Mesenteric fat pad (tissue), 1 donor: ENCODE measurements at places on chromosomes 1 and 21. TPM values are rescaled to one million over a fixed set of nuclear protein-coding genes. Genes with fewer than 3 reads are reported as not detected.

- no peak for DNase-seq
These were observed 31.6 kb downstream of the FMO4 start for GRCh38 chr1:171345536-171345935.

CYP4A22 gene
- 0.42 TPM for total RNA-seq

GRCh38 chr1:114164840-114165543 lies 11.3 kb upstream of the SYT6 start:
- no peak for DNase-seq

ADORA3 gene
- 17.2 TPM for total RNA-seq

- peak; percentile 89 for DNase-seq
These were observed 4.2 kb downstream of the TFAP2E start for GRCh38 chr1:35577071-35577998.

- no peak for DNase-seq
These were observed 270.6 kb downstream of the NFIA start for GRCh38 chr1:61352845-61353435.

DNA sequence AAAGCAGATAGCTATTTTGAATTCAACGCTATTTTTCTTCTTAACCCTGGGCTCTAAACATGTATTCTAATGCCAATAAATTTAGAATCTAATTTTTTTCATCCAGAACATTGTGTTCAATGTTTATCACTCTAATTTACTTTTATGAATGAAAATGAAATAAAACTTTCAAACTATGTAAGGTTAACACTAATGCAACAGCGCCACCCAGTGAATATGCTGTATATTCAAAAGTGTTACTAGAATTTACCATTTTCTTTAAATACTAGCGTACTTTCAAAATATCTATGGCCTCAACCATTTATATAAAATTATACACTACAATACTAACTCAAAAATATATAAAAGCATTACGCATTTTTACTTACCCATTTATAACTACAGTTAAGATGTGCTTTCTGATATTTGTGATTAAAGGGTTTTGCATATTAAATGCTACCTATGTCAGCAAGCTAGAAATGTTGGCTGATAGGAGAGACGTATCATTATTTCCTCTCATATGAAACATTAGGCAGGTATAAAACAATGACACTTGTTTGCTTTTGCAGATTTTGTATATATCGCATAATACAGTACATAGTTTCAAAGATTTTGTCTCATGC lies 5.9 kb upstream of the NUF2 start:
- DNase-seq = no peak

TRIM67 gene
- total RNA-seq = 0.22 TPM

DNA sequence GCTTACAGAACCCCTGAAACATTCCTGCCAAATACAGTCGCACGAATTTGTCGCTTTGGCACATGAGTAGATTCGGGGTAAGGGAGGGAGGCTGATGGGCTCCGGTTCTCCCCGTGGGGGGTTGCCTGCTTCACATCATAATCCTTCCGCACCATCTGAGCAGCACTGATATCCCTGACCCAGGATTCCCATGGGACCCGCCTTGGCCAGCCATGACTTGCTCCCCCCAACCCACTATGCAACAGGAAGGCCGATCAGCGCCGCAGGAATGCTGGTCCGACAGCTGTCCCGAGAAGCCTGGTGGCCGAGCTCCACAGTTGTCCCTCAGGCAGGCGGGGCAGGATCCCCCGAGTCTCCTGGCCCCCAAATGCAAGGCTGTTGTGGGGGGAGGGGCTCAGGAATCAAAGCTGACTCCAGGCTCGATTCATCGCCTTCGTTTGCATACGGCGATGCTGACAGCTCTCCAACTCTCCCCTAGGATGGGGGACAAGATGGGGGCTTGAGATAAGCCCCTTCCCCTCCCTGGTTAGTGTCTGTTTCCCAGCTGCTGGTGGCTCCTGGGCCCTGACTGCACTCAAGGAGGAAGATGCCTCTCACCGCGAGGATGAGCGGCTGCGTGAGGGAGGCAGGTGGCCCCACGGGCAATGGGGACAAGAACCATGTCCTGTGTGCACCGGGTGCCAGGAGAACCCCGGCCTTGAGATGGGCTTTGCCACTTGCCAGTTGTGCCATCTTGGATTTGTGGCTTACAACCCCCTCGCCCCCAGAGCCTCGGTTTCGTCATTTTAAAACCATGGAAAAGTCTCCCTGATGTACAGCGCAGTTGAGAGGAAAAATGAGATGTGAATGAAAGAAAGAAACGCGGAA lies 9.3 kb downstream of the DRAXIN start:
- DNase-seq = no peak

DNA sequence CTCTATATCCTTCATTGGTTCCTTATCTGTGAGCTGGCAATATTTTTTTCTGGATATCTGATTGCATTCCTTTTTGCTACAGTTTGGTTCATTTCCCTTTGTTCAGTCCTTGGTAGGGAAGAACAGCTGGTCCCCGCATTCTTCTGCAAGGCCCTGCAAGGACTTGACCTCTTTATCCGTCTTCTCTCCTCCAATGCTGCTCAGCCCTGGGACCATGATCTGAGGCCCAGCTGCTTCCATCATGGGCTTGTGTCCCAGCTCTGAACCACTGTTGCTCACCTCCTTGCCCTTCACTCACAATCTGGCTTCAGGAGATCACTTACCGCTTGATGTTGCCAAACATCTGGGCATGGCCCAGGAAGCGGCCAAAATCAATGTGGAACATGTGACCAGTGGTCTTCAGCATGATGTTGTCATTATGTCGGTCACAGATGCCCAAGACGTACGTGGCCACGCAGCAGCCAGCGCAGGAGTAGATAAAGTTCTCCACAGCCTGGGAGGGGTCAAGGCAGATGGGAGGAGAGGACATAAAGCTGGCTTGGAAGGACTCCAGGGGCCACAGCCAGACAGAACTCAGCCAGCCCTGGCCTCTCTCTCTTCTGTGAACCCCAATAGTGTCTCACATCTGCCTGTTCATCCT lies 22.6 kb upstream of the PPP1R15B start:
- no peak for DNase-seq

DNA sequence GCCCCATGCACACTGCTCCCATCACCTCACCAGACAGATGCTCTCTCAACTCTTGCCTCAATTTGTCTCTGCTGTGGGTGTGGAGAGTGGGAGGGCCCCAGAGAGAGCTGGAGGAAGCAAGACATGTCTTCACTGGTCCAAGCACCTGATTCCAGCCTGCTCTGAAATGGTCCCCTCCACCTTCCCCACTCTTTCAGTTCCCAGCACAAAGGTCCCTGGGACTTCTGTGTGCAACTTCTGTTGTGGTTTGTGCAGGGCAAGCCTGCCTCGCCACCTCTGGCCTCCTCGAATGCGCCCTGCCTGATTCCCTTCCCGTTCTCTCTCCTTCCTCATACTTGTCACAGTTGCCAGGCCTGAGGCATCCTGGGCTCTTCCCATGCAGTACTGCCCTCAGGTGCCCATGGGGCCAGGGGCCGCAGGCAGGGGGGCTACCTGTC lies 119.3 kb downstream of the SYT2 start:
- DNase-seq = no peak

GRCh38 chr21:41562101-41563000 lies 54.4 kb upstream of the TMPRSS2 start:
- DNase-seq = no peak

DNA sequence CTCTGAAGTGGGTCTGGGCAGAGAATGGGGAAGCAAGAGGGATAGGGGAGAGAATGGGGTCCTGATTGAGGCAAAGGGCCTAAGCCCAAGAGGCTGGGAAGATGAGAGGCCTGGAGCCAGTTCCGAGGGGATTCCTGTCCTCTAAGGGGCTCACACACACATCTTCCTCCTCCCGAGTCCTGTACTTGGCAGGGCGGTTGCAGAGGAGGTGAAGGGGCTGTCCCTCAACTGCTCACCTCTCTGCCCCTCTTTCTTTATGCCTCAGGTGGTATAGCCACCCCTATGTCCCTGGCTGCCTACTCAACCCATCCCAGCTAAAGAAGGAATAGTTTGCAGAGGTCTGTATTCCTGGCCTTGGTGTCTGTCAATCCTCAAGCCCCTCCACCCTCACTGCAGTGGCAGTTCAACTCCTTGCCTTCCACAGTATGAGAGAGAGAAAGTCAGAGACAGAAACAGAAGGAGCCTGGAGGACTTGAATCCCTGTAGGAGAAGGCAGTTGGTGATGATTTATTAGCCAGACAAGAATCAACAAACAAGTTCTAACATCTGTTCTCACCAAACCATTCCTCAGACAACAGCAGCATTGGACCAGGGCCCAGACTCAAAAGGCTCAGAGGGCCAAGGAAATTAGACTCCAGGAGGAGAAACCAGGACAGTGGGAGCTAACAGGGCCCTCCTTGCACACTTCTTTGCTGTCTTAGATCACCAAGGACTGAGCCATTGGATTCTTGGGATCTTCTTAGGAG lies 10.7 kb downstream of the SH2D2A start:
- peak; percentile 69 for DNase-seq

- no peak for DNase-seq
These were observed 235.3 kb upstream of the PLXNA2 start for GRCh38 chr1:208479435-208479834.

TARBP1 gene
- total RNA-seq = 19.4 TPM

- DNase-seq = no peak
These were observed 682 bp downstream of the SUCO start for GRCh38 chr1:172533513-172534151.

S100A5 gene
- total RNA-seq = not detected

GRCh38 chr1:17610713-17611112 lies 71.2 kb downstream of the ARHGEF10L start:
- DNase-seq = no peak

DNA sequence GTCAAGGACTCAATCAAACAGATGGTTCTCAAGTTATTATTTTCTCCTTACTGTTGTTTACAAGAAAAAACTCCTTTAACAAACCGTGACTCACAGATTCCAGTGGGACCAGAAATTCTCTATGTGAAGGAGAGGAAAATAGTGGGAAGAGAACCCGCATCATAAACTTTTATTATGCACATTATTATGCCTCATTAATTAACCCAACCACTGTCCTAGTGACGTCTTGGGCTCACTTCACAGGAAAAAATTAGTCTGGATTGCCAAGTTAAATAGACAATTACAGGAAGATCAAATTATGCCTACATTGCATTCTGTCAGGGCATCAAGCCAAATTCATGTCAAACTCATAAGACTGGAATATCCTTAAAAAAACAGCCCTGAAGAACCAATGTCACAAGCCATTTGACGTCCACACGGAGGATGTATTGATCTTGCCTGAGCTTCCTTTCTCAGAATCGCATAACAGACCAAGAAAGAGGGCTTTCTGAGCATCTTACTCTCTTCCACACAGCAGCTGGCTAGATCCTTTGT lies 347.8 kb downstream of the DUSP10 start:
- DNase-seq = no peak

DNA sequence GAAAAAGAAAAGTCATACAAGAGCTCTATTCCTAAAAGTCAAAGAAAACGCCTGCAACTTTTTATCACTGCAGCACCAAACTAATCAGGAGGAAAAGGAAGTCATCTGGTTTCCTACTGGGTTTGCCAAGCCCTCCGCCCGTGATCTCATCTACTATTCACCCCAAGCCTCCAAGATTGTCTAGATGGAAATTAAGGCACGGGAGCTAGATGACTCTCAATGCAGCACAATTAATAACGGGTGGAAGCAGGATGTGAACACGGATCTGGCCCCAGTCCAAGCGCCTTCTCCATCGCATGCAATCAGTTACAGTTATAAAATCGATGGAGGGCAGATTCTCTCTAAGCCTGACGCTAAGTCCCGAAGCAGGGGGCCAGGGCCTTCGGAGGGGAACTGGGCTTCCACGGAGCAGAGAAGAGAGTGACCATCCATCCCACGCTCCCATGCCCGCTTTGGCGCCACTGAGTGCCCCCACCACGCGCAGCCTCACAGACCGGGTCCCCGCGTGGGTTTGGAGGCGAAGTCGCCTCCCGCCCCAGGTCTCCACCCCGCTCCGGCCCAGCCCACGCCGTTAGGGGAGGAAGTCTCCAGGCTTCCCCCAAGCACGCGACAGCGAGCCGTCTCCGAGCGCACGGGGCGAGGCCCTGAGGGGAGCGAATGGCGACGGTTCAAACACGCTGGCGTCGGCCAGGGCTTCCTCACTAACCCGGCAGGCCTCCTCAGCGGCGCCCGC lies 1.8 kb downstream of the HSF2BP start:
- DNase-seq = no peak

DNA sequence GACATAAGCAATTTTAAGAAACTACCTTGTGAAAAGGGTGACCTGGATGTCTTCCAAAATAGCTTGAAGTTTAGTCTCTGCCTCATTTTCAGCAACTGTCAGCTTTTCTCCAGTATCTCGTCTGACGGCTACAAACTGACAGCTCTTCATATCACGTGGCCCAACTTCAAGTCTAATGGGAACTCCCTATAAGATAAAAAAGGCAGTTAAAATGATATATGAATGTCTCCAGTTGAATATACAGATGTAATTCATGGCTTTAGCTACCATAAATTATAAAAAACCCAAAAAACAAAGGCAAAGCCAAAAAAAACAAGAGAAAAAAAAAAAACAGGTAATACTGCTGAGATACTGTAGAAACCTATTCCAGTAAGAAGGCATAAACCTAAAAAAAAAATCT lies 44.9 kb upstream of the SLC30A10 start:
- DNase-seq = no peak

DNA sequence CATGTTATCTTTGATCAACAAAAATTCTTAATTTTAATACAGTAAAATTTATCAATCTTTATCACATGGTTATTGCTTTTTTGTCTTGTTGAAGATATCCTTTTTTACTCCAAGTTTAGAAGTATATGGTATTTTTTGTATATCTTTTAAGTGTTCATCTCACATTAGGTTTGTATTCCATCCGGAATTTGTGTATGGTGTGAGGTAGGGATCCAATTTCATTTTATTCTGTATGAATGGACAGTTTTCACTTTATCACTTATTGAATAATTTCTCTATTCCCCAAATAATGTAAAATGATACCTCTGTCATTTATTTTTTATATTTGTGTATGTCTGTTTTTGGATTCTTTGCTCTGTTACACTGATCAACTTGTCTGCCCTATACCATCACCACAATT lies 25.3 kb downstream of the NFIA start:
- no peak for DNase-seq

- DNase-seq = no peak
These were observed 284.4 kb downstream of the VAV3 start for GRCh38 chr1:107680579-107680985.

- no peak for DNase-seq
These were observed 14.3 kb upstream of the OLIG2 start for GRCh38 chr21:33011462-33011861.

GRCh38 chr1:223337174-223337869 lies 26.7 kb downstream of the SUSD4 start:
- DNase-seq = no peak

GRCh38 chr1:234253732-234254131 lies 119.5 kb upstream of the COA6 start:
- no peak for DNase-seq
